Suppressor macrophage (primary cell): ENCODE measurements at places on chromosomes 1 and 21.
A peak's percentile ranks its signal among the peaks of the same experiment; 100 is the strongest.

DNA sequence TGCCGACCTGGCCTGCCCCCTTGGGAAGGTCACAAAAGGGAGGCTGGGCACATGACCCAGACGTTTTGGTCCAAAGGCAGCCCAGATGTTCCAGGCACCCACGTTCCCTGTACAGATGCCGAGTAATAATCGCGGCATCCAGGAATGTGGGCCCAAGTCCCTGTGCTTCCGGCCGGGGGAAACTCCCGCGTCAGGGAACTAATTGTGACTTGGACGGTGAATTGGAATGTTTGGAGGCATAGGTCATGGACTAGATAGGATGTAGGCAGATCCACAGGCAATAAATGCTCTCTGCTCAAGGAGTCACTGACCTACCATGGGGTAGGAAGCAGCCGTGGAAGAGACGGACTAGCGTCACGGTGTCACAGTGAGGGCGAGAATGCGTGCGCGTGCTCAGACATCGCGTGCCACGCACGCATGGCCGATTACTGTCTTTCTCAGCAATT lies 178.4 kb downstream of the DUSP10 start:
- no peak for DNase-seq

GRCh38 chr1:235407419-235407818 lies 40.2 kb downstream of the TBCE start:
- no peak for DNase-seq

DNA sequence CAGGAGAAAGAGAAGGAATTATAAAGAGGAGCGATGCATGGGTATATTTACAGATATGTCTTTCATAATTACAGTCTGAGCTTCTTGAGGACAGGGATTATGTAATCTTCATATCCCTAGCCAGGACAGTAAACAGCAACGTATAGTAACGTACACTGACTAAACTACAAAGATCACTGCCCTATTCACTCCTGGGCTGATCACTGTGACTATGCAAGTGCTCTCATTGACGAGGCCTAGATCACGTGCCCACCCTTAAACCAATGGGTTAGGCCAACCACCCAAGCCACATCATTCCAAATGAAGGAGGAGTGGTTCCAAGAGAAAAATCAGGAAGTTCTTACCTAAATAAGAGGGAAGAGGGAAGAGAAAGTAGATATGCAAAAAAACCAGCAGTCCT lies 18.5 kb downstream of the PIK3R3 start:
- peak; percentile 8 for DNase-seq

DNA sequence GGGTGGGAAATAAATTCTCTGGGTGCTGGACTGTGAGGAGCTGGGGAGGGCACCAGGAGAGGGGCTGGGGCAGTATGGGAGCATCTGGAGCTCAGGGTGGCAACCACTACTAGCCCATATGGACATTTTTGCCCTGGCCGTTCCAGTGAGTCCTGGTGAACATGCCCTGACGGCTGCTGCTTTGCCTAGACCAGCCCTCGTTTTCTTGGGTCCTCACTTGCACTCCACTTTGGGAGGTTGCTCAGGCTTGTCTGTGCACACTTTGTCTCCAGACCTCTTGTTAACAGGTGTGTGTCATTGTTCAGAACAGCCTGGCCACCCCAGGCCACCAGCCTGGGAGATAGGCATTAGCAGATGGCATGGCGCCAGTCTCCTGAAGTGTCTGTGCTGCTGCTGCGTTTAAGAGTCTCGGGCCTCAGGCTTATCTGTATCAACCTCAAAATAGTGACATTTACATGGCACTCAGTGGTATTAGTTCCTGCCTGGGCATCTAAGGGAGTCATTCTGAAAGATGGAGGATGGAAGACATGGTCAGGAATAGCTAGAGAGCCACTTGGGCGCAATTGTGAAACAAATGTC lies 190.5 kb downstream of the PTPRU start:
- DNase-seq: no peak

DNA sequence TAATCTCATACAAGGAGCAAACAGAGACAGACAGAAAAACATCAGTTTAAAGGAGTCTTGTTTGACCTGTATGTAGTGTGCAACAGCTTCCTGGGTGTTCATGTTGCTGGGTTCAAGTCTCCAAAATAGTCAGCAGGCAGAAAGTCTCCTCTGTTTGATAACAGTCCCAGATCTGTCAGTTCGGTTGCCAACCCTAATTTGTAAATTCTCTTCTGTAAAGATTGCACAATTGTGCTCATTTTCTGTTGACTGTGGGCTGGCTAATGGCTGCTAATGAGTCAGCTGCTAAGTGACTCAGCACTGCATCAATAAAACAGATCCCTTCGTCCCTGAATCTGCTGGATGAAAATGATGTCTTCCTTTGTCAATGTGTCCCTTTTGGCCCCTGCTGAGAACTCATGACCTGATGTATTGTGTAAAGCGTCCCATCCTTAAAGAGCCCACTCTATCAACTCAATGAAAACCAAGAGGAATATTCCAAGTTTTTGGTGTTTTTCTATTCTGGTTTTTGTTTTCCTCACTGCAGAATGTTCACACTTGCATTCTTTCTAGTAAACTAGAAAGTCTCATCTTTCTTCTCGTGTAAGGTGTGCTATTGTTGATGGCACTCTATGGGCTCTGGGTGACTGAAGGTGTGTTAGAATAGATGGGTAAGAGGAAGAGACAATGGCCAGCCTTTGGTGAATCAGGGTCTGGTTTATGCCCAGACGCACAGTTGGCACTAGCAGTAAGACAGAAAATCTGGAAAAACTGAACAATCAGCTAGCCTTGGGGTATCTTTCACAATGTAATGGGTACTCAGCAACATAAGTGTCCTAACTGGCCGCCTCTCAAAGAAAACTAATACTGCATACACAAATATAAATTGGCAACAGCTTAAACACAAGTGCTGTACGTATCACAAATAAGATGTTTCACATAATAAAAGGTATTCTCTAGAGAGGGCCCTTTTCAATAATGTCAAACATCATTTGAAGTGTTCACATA lies 75.1 kb upstream of the SIPA1L2 start:
- DNase-seq: peak; percentile 47

- no peak for DNase-seq
These were observed 315.8 kb upstream of the KAZN start for GRCh38 chr1:14282707-14283106.

- no peak for DNase-seq
These were observed 340.0 kb upstream of the DPYD start for GRCh38 chr1:98260839-98261238.

DNA sequence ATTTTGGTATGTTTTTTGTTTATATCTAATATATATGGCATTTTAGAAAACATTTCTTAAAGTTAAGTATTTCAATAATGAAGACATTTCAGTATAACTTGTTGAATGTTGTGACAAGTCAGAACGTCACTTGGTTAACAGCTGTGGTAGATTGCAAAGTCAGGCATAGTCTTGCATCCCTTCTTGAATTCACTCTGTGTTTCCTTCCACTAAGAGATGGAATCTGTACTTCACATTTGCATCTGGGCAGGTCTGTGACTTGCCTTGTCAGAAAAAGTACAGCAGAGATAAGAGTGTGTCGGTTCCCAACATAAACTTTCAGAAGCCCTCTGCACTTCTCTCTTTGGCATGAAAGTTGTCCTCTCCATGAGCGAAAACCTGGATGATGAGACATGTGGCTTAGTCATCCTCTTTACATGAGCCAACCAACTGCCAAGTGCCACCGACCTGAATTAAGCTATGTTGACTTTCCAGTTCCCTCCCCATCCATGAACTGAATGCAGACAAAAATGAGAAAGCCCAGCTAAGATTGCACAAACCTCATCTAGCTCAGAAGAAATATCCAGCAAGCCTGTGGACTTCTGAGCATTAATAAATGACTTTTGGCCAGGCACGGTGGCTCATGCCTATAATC lies 1730.2 kb downstream of the MRPL39 start:
- DNase-seq: no peak

DNA sequence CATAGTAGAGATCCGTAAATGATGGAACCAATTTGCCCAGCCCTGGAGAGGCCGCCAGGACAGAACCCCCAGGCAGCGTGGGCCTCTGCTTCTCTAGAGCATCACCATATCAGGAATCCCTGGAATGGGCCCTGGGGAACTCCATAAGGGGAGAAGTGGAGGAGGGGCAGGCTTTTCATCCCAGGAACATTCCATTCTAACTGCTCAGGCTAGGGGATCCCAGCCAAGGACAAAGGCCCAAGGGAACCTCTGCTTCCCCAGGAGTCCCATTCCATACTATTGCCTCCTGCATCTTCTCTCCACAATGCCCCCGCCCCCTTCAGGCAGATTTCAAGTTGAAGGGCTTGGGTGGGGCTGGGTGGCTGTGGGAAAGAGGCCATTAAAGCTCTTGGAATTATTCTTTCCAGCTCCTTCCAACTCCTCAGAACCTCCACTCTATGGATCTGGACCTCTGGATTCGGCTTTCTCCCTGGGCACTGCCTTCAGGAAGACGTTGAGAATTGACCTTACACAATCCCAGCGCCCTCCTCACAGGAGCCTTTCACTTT lies 6.0 kb downstream of the TRNP1 start:
- DNase-seq: no peak
